Left kidney (tissue), 8 donors: ENCODE measurements at places on chromosomes 13 and 19. TPM values are rescaled to one million over a fixed set of nuclear protein-coding genes. Genes with fewer than 3 reads are reported as not detected.
A peak's percentile ranks its signal among the peaks of the same experiment; 100 is the strongest.

DNA sequence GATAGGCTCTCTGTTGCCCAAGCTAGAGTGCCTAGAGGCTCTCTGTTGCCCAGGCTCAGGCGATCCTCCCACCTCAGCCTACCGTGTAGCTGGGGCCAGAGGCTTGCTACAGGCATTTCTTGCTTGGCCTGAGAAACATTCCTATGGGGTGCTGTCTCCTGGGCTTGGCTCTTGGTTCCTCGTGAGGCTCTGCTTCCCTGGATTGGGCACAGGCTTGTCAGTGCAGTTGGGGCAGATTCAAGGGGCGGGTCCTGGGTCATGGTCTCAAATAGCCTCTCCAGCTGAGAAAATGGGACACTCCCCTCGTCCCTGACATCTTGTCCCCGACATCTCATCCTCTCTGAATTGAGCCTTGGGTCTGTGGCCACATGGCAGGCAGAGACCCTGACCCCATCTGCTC is 4.9 kb downstream of the TSSK6 start:
- no peak for DNase-seq

DNA sequence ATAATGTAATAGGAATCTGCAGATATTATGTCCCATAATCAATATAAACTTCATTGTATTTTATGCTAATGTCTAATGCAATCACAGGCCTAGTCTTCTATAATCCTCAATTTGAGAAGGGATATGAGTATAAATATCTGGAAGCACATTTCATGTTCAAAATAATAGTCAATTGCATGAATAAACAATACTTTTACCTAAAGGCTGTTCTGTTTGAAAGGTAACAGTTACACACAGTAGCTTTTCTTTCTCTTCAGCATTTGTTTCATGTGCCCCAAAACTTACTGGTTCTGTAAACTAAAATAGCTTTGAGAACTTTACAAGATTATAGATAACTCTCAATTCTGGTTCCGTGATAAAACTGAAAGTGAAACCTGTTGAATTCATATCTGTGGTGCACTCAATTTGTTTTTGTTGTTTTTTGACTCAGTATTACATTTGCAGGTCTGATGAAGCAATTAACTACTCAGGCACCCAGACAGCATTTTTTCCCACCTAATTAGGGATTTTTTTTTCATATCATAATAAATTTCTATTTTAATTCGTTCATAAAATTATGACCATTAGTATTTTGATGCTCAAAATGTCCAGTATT is 1193.8 kb downstream of the SLITRK1 start:
- DNase-seq, result no peak

Gene ERICH6B
- 4.0 TPM for polyA plus RNA-seq

- DNase-seq, result no peak
Observed at GRCh38 chr13:113903912-113904311, 40.0 kb upstream of the GAS6 start.

Gene TNFRSF19
- polyA plus RNA-seq, result 60.8 TPM

DNA sequence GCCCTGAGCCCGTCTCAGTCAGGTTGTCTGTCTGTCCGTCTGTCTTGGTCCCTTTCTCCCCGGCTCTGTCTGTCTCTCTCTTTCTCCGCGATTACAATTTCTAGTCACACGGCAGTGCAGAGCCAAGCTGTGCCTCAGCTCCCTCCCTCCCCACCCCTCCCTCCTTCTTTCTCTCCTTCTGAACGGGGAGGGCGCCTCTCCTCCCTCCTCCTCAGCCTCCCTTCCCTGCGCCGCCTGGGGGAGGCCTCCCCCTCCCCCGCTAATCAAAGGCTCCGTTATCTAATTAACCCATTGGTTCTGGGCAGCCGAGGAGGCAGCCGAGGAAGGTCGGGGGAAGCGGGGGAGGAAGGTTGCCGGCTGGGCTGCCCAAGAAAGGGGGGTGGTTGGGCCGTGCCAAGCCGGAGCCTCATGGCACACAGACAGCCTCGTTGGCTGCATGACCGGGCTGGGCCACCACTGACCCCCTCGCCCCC is 16.5 kb downstream of the LRRC4B start:
- DNase-seq, result no peak

Gene DNAAF3
- 7.5 TPM for polyA plus RNA-seq

DNA sequence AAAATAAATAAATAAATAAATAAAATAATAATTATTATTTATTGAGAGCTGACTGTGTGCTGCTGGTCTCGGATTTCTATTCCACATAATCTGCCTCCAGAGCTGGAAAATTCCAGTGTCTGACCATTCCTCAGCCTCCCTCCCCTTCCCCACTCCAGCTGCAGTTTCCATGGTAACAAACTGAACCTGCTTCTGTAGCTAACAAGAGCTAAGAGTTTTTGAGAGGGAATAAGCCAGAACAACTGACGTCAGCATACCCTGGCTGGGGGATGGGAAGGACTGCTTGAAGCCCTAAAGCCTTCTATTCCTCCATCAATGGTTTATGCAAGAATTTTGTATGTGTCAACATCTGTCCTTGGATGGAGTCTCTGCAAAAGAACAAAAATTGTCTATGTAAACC is 26.0 kb upstream of the PEG3 start:
- DNase-seq, result peak; percentile 71

GRCh38 chr13:79314652-79315051 is 91.4 kb downstream of the RBM26 start:
- DNase-seq, result no peak

GRCh38 chr19:19137556-19138108 is 646 bp downstream of the TMEM161A start:
- no peak for DNase-seq

Gene PLPP2
- 1.2 TPM for polyA plus RNA-seq

Gene OR4F17
- polyA plus RNA-seq, result 0.23 TPM

GRCh38 chr13:38262211-38262610 is 87.4 kb upstream of the UFM1 start:
- no peak for DNase-seq

DNA sequence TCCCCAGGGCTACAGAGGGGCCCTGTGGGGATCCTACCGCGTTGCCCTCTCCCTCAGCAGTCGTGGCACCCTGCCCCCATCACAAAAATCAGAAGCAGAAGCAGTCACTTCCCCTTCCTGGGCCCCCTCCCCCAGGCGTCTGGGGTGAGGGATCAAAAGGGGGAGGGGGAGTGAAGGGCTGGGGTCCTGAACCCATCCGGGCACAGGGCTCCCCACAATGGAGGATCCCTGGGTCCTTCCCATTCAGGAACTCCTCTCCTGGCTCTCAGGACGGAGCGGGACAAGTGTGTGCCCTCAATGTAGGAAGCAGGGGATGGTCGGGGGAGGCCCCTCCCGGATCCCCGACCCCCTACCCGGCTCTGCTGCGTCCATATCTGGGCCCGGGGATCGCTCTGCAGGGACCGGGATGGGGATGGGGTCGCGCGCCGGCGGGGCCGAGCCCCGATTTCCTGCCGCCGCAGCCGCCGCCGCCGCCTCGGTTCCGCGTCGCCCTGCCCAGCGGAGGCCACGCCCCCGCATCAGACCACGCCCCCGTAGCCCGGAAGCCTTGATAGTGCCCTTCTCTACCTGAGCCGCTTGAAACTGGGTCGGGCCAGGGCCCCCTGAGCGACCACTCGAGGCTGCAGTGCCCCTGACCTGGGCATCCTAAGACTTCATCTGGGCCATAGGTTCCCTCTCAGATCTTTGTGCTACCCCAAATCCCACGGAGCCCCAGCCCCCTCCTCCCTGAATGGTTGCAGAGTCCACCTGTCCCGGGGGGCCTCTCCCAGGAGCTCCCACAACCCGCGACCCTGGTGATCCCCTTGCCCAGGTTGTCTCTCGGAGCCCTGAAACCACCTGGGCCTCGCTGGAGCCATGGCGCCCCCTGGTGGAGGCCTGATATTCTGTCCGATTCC is at the start of gene GMIP:
TSS of gene GMIP (minus strand) at position 500 of the 896 bp plus-strand sequence. CDS start at position 372, 128 bp downstream.
- peak; percentile 51 for DNase-seq

DNA sequence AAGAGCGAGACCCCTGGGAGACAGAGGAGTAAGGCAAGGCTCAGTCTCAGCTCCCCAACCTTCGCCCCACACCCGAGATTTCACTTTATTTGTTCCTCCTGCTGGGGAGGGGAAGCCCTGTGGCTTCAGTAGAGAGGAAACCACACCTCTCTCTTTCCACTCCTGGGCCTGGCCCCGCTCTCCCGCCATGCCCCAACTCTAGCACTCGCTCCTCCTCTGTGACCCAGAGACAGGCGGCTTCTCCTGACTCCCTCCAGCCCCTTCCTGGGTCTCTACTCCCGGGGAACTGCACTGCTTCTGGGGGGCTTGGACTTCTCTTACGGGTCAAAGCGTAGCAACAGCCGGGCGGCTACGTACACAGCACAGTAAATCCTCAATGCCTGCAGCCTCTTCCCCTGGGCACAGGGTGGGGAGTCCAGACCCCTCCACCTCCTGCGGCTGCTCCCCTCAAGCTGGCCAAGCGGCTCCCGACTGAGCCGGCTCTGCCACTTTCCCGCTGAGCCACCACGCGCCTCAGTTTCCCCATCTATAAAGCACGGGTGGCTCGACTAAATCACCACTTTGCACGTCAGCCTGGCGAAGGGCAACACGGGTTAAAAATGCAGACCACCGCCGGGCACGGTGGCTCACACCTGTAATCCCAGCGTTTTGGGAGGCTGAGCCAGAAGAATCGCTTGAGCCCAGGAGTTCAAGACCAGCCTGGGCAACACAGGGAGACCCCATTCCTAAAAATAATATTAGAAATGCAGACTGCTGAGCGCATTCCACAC is 1.4 kb downstream of the RNF126 start:
- no peak for DNase-seq

- DNase-seq, result no peak
Observed at GRCh38 chr19:17234911-17235299, 8.9 kb downstream of the OCEL1 start.

Gene CTXN1
- polyA plus RNA-seq, result 12.6 TPM

Gene PSG7
- polyA plus RNA-seq, result not detected

DNA sequence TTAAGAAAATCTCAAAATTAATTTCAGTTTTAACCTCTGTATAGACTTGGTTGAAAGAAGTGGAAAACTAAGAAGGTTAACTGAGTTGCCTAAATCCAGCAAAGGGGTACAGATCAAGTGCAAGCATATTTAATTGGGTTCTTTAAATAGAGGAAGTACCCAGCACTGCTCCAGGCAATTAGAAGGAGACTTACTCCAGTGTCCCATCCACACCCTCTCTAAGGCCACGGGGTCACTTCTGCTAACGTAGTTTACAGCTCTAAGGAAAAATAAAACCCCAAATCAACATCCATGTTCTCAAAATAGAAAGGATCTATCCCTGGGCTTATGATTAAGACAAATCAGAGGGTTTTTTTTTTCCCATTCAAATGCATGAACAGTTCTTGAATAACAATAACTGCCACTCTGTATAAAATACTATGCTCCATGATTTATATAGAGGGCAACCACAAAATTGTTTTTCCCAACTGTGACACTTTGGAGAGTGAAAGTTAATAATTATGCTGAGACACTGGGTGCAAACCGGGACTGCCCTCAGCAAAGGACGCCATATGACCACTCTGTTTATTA is 4.6 kb downstream of the FRY start:
- DNase-seq, result no peak

GRCh38 chr19:50206191-50206590 is 2.8 kb downstream of the MYH14 start:
- no peak for DNase-seq

DNA sequence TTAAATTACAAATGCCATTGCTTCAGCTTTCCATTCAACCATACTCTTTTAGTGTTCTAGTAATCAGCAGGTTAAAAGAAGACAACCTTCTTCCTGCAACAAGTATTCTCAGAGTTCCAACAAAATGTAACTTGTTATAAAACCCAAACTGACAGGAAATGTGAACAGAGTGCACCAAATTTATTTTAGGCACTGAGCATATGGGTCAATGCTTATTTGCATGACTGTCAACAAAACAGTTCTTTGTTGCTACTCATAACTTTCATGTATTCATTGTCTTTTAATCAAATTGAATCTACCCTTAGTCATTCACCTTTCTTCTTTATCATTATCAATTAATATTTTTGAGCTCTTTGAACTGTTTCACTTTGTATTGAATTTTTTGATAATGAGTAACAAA is 554.1 kb downstream of the DACH1 start:
- DNase-seq, result no peak

GRCh38 chr13:21672287-21672680 is 1.4 kb downstream of the FGF9 start:
- DNase-seq, result no peak

Gene NRTN
- 2.6 TPM for polyA plus RNA-seq

DNA sequence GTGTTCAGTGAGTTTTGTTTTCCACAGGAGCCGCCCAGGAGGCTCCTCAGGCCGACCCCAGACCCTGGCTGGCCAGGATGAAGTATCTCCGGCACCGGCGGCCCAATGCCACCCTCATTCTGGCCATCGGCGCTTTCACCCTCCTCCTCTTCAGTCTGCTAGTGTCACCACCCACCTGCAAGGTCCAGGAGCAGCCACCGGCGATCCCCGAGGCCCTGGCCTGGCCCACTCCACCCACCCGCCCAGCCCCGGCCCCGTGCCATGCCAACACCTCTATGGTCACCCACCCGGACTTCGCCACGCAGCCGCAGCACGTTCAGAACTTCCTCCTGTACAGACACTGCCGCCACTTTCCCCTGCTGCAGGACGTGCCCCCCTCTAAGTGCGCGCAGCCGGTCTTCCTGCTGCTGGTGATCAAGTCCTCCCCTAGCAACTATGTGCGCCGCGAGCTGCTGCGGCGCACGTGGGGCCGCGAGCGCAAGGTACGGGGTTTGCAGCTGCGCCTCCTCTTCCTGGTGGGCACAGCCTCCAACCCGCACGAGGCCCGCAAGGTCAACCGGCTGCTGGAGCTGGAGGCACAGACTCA is 12.9 kb downstream of the B3GNT3 start:
- DNase-seq, result no peak

Gene HRC
- polyA plus RNA-seq, result 22.9 TPM

DNA sequence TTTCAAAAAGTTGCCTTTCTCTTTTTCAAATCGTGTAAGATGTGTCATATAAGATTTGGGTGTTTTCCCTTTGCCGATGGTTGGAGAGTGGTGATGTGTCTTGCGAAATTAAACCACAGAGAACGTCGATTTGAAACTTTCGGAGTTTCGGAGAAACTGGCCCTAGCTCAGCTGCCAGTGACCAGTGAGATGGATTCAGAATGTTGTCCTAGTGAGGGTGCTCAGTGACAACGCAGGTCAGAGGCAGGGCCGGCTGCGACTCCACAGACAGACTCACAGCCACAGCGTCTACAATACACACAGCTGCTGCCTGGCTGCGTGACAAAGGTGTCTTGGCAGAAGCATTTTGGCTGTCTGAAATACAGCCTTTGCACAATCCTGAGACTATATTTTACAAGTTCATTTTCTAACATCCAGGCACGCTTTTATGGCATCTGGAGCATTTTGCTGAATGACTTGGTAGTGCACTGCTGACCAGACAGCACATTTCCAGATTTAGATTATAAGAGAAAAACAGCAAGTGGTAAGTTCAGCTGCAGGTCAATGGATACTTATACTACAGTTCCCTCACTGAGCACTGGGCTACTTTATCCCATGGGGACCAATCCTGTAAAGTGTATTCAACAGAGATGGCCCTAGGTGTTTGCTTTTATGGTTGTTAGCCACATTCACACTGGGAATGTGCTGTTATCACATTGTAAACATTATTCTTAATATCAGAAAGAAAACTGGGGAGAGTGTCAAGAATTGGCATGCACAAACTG is 207.5 kb downstream of the KCNRG start:
- no peak for DNase-seq

DNA sequence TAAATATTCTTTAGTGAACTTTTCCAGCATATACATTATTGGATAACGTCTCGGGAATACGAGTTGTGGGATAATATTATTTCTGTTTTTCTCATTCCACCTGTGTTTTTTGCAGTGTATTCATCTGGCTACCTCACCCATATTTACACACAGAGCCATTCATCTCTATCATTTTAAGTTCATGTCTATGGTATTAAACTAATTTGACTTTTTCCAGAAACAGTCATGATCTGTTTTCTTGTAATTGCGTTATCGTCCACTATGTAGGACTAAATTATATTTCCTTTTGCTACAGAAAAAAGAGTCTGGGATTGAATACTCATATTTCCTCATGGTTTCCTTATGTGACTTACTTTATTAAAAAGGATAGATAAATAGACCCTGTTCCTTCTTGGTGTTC is 2.7 kb downstream of the ATP11A start:
- no peak for DNase-seq
